ENCODE measurements at places on chromosomes 1 and 21.
A peak's percentile ranks its signal among the peaks of the same experiment; 100 is the strongest.

GRCh38 chr1:54952950-54953718, 27.3 kb upstream of the TMEM61 start:
- DNase-seq: no peak

- DNase-seq: no peak
Measured at GRCh38 chr1:109438798-109439297, 12.6 kb upstream of the PSMA5 start.

DNA sequence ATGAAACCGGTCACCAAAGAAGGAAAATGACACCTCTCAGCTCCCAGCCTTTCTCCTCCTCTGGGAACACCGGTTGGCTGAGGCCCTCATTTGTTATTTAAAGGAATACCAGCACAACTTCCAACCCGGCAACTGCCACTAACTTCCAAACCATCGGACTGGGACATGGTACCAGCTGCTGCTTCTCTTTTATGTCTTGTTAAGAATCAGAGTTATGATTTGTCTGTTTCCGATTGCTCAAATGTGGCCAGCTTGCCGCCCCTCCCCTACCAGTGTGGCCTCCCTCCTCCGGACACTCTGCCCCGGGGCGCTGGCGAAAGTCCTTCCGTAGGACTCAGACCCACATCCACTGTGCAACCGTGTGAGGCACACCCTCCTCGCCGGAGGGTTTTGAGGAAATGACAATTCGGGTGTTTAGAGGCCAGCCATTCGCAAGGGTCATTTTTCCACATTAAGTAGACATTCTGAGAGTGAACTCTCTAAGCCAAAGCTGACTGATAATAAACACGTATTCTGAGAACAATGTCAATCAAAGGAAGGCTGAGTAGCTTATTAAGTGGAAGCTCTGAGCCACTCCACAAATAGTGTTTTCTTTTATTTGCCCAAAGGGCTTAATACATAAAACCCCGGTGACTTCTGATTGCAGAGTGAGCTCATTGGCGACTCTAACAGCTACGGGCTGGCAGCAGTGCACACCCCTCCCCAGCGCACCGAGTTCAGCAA, 5.5 kb downstream of the RIPK4 start:
- DNase-seq: no peak

GRCh38 chr1:181180407-181181031, 92.0 kb downstream of the IER5 start:
- DNase-seq: peak; percentile 32

- DNase-seq: no peak
Measured at GRCh38 chr1:169648709-169649108, 18.8 kb upstream of the SELP start.

GRCh38 chr21:33359446-33359845, 34.7 kb downstream of the IFNAR1 start:
- DNase-seq: no peak

DNA sequence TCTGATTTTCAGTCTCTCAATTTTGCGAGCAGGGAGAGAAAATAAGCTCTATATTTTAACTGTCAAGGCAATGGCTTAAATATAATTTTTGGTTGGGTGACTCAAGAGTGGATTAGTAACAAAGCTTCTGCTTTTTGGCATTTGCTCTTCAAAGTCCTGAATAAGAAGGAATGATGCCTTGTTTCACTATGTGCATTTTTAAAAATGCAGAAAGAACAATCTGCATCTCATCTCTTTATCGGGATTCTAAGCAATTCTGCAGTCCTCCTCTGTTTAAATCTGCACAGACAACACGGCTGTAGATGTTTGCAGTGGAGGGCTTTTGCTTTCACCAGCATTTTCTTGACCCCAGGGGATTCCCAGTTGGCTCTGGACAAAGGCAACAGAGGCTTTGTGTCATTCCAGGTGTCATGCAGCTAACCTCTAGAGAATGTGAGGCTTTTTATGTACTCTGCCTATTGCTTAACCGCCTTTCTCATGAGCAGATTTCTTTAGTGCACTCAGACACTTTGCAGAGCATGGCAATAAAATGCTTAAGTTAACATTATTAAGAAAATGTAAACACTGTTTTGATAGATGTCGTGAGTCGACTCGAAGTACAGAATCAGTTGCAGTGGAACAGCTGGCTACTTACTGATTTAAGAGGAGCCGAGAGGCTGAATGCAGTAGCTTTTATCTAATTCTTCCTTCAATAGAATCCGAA, 783.2 kb upstream of the NEGR1 start:
- DNase-seq: no peak

GRCh38 chr1:38505944-38506343, 353.6 kb downstream of the RRAGC start:
- DNase-seq: no peak

DNA sequence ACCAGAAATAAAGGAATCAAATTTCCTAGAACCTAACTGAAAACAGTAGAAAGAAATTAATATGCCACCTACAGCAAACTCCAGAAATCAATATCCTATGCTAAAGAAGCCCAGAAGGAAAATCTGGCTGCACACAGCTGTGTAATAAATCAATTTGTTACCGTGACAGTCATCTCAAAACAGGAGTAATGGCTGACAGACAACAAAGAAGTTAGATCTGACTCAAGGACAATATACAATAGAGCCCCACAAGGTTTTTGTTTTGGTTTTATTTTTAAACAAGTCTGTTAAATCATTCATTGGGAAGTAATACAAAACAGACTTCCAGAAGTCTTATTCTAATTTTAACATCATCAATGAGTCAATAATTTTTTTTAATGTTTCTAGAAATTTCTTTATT, 168.4 kb downstream of the RERE start:
- DNase-seq: no peak

DNA sequence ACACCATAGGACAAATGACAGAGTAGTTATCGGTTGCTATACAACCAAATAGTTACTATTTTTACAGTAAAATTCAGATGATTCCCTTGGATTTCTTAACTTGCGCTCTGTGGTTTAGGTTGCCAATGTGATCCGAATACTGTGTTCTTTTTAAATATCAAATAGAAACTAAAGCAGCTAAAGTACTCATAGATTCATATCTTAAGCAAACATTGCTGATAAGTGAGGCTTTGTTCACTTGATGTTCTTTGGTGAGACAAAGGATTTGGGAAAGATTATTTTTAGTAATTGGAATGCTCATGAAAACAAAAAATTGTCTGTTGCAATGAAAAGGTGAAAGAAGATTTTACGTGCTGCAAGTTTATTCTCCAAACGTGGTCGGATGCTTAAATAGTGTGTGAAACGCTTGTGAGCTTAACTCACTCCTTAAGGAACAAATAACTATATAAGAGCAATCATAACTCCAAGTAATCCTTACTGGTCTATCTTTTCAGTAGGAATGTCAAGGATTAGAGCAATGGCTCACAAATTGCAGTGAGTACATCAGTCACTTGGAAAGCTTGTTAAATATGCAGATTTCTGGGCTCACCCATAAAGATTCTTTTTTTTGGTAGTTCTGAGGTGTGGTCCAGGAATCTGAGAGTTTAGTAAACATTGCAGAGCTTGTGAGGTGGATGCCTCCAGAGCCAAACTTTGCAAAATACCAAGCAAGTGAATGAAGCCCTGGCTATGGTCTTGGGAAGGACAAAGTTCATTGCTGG, 31.8 kb upstream of the PDC start:
- no peak for DNase-seq

GRCh38 chr21:15928686-15929425, 199.1 kb downstream of the USP25 start:
- DNase-seq: no peak

DNA sequence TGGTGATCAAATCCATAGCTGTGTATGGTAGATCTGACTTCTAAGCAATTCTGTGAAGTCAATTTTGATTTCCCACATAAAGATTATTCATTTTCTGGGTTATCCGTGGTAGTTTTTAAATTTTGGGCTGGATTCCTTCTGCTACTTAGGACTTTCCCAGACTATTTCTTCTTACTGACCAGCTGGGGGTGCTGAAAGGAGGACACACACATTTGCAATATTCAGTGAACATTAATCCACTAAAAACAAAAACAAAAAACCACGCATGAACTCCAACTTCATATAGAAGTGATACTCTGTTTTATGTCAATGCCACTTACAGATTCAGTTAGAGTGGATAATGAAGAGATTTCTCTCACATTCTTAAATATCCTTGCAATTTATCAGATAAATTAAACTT, 105.4 kb downstream of the KCTD3 start:
- no peak for DNase-seq

DNA sequence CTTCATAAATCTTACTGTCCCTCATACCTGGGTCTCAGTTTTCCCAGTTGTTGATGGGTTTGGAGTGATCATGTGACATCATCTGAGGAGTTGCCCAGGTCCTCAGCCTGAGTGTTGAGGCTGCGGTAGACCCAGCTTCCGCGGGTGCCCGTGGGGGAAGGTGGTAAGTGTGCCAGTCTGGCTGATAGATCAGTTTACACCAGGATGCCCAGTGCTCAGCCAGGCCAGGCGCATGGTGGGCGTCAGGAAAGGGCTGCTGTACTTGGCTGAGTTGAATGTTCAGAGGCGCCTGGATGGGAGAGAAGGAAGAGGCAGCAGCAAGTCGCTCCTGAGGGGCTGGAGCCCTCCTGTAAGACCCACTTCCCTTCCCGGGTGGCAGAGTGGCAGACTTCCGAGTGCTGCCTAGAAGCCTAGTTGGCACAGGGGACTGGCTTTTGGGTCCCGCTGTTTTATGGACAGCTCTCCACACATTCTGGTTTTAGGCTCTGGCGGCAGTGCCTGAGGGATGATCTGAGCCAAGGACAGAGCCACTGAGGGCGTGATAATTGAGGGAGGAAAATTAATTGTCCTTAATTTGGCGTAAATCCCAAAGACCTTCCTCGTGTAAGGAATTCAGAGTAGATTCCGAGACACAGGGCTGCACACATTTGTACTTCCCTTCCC, 35.8 kb downstream of the PTPRF start:
- DNase-seq: peak; percentile 86

- DNase-seq: no peak
Measured at GRCh38 chr1:89142160-89142559, 16.2 kb upstream of the GBP2 start.

GRCh38 chr21:41441546-41441945, 15.5 kb downstream of the MX1 start:
- no peak for DNase-seq

- DNase-seq: no peak
Measured at GRCh38 chr1:160880216-160880615, 4.8 kb downstream of the ITLN1 start.

DNA sequence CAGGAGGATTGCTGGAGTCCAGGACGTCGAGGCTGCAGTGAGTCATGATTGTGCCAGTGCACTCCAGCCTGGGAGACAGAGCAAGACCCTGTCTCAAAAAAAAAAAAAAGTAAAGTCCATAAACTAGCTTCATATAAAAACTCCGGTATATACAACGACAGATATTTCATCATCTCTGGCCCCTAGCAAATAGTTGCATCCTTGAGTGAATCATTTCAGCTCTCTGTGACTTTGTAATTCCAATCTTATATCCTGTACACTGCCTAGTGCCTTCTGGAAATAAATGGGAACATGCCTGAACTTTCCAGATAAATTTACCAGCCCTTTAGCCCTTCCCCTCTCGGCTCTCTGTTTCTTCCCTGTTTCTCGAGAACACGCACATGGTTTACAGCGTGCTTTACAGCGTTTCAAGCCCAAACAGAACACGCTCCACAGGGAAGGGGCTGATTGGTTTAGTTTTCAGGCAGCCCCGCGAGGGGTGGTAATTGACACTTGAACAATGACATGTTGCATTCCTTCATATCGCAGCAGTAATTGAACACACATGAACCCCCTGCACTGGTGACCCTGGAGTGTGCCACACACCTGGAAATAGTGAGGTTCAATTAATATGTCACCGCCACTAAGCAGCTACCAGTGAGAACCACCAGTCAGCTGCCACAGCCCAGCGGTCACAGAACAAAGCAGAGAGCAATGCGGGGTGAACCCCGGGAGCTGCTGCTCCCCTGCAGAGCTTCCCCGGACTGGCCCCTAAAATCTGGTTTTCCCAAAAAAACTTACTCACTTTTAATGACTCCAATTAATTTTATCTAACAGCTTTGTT, 35.7 kb upstream of the SIM2 start:
- DNase-seq: no peak

DNA sequence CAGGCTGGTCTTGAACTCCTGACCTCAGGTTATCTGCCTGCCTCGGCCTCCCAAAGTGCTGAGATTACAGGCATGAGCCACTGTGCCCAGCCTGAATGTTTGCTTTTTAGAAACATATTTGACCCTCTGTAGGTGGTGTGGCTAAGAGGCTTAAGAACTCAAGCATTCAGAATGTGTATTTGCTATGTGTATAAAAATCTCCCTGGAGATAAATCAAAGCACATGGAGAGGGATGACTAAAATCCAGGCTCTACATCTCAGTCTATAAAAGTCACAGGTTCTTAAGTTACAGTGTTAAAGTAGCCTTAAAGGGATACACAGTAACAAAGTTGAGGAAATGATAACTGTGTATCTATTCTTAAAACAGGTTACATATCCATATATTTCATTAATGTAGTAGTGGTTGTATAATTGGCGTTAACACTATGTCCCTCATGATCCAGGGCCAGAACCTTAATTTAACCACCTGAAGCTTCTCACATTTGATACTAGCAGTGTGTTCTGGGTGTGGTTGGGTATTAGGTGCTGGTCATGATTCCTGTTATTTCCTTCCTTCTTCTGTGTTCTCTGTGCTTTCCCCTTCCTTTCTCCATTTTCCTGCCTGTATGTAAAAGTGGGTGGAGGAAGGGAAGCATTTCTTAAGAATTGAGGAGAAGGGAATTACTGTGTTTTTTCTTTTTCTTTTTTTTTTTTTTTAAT, 16.2 kb downstream of the GIPC2 start:
- no peak for DNase-seq

DNA sequence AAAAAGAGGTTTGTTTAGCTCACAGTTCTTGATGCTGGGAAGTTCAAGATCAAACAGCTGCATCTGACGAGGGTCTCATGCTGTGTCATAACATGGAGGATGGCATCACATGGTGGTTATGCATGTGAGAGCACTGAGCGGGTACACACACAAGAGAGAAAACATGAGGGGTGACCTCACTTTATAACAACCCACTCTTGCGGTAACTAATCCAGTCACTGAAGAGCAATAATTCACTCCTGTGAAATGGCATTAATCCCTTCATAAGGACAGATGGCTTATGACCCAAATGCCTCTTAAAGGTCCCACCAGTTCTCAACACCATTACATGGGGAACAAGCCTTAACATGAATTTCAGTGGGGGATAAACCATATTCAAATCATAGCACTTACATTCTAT, 23.2 kb upstream of the CHIT1 start:
- DNase-seq: no peak

GRCh38 chr1:99784809-99785255, 18.4 kb upstream of the FRRS1 start:
- DNase-seq: no peak

DNA sequence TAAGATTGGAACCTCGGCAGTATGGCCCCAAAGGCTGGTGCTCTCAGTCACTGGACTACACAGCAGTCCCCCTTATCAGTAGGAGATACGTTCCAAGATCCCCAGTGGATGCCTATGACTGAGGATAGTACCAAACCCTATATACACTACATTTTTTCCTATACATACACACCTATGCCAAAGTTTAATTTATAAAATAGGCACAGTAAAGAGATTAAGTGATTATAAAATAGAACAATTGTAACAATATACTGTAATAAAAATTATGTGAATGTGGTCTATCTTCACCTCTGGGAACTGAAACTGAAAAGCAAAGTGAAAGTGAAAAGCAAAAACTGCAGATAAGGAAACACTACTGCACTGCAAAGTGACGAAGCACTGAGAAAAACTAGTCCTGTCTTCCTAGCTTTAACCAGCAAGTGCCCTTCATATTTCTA, 96.8 kb downstream of the INTS7 start:
- DNase-seq: no peak
